Urinary bladder (tissue), 4 donors: ENCODE measurements at places on chromosomes 7 and 10.

DNA sequence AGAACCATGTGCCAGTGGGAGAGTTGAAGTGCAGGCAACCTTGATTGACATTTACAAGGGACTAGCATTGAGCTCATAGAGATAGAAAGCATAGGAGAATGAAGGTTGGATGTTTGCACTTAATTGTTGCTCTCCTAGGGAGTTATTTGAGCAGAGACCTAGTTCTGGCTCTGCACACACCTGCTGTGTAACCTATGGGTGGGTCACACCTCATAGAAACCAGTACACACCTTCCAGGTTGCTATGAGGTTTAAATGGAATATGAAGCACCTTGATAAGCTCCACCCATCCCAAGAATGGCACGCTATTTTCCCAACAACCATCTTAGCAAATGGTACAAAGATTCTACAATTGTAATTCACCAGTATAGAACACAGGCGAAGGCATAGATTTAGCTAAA is 86.2 kb upstream of the AOAH start:
- no peak for DNase-seq

DNA sequence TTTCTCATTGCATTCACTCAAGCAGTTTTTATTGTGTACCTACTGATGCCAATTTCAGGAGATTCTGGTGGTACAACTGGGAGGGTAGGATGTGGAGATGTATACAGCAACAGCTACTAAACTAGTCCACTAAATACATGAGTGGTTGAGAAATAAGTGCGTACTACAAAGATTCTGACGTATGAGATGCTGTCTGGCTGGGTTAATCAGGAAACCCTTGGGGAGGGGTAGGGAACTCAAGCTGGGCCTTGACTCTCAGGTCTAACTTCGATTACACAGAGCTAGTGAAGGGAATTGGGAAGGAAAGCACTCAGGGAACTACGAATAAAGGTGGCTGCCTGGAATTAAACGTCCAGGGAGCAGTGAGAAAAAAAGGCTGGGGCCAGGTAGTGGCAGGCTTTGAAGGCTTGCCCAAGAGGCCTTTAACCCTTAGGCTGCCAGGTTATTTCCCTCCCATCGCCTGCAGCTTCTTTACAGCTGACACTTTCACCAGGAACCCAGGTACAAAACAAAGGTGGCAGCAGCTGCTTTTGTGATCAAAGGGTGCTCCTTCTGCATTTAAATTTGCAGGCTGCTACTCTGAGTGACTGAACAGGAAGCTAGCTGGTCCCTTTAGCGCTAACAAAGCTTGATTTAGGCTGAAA is 3.2 kb downstream of the MMS19 start:
- DNase-seq, result no peak

DNA sequence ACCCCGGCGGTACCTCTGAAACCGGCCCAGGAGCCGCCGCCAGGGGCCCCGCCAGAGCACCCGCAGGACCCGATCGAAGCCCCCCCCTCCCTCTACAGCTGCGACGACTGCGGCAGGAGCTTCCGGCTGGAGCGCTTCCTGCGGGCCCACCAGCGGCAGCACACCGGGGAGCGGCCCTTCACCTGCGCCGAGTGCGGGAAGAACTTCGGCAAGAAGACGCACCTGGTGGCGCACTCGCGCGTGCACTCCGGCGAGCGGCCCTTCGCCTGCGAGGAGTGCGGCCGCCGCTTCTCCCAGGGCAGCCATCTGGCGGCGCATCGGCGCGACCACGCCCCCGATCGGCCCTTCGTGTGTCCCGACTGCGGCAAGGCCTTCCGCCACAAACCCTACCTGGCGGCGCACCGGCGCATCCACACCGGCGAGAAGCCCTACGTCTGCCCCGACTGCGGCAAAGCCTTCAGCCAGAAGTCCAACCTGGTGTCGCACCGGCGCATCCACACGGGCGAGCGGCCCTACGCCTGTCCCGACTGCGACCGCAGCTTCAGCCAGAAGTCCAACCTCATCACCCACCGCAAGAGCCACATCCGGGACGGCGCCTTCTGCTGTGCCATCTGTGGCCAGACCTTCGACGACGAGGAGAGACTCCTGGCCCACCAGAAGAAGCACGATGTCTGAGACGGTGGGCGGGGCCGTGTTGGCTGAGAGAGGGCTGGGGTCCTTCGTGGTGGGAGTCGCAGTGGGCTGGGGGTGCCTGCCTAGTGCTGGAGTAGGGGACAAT is 3.8 kb downstream of the REPIN1 start:
- DNase-seq, result no peak

DNA sequence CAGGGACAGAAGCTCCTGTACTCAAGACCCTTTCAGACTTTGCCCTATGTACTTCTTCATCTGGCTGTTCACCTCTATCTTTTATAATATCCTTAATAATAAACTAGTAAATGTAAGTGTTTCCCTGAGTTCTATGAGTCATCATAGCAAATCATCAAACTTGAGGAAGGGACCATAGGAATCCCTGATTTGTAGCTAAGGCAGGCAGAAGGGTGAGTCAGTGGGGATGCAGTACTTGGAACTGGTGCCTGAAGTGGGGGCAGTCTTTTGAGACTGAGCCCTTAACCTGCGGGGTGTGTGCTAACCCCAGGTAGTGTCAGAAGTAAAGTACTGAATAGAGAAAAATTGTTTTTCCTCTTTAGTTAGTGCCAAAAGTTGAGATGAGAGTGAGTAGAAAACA is 6.2 kb upstream of the TMEM243 start:
- DNase-seq, result no peak

DNA sequence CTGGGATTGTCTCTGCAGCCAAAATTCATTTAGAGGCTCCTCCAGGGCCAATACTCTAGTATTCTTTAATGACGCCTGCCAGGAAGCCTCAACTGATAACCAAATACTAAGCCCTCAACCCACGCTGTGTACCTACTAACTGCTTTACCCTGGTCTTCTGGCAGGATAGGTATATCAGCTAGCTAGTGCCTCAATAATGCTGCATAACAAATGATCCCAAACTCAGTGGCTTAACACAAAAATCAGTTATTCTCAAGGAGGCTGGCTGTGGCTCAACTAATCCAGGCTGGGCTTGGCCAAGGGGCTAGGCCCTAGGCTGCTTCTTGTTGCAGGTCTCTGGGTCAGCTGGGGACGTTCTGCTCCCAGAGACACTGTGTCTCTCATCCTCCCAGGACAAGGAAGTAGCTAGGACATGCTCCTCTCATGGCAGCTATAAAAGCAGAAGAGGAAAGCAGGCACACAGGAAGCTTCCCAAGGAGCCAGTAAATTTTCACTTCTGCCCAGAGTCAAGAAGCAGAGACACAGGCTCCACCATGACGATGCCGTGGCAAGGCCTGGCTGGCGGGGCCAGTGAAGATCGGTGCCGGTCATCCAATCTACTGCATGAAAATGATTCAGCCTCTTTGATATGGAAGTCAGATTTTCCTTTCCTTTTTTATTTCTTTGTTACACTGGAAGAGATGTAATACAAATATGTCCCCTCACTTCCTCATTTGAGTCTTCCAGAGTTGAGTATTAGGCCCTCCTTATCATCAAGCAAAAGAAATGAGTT is 28.6 kb upstream of the COL13A1 start:
- no peak for DNase-seq

DNA sequence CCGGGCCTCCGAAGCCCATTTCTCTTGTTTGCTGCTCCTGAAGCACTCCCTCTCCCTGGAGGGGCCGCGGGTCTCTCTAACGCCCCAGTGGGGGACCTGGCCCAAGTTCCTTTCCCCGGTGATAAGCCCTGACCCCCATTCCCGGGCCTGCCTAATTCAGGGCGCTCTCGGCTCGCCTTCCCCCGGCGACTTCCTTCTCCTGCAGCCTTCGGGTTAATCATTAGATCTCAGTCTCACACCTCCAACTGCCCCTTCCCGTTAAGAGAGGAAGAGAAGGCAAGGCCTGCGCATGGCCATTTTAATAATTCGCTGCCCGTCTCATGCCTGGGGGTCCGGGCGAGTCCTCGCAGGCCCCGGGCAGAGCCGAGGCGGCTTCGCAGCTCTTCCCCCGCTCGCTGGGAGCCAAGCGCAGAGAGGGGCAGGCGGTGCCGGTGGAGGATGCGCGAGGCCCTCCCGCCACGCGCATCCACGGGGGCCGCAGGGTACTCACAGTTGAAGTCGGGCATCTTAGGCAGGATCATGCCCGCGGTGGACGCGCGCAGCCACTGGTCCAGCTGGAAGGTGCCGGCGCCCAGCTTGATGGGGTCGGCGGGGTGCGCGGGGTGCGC is 1.2 kb downstream of the MNX1 start:
- no peak for DNase-seq

GRCh38 chr10:77357185-77357584 is 280.4 kb downstream of the KCNMA1 start:
- no peak for DNase-seq

DNA sequence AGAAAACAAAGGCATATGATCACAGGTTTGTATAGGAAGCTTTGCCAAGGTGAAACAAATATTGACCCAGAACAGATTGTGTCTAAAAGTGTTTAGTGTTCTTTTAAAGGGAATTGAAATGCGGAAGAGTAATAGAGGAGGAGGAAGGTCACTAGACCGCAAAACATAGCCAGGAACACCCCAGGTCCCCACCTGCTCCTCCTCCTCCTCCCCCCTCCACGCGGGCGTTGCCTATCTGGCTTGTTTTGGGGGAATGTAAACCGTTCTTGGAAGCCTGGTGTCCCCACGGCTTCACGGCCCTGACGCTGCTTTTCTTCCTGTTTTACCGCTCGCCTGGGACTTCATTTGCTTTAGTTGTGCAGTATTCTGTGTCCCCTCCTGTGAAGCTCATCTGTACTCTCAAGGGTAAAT is 81.0 kb upstream of the PFKP start:
- DNase-seq, result no peak

GRCh38 chr10:28331066-28331465 is 28.2 kb upstream of the MPP7 start:
- DNase-seq, result no peak

DNA sequence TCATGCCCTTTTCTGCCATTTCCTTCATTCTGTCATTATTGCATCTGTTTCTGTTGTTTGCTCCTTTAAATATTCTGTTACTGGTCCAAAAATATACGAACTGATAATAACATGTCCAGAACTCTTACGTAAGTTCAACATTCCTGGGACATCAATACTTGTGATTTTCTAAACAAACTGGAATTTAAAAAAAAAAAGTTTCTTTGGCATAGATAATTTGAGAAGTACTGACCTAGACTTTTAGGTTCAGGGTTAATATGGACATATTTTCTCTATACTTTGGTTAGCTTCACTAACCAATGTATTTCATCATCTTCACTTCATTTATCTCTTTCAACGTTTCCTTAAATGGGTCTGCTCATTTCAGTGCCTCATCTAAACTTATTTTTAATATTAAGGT is 147.3 kb downstream of the JMJD1C start:
- no peak for DNase-seq

- DNase-seq, result no peak
Measured at GRCh38 chr7:27108390-27109127, 6.1 kb upstream of the HOXA2 start.

- no peak for DNase-seq
Measured at GRCh38 chr7:30977896-30978564, 14.3 kb downstream of the GHRHR start.
